ENCODE measurements at places on chromosomes 2 and 18. TPM values are rescaled to one million over a fixed set of nuclear protein-coding genes. Genes with fewer than 3 reads are reported as not detected.

DNA sequence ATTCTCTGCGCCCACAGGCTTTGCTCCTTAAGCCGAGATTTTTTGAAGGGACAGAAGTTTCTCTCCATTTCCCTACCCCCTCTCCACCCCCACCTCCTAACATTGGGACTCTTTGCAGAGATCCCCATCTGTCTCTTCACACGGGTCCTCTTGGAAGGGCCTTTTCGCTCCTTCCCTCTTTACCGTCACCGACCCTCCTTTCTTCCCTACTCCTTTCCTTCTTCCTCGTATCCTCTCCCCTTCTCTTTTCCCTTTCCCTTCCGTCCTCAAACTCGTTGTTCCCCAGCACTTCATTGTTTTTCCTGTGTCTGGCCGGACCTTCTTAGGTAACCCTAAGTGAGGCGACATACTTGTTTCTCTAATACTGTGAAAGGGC, 660 bp downstream of the COPS7B start:
- DNase-seq = no peak

DNA sequence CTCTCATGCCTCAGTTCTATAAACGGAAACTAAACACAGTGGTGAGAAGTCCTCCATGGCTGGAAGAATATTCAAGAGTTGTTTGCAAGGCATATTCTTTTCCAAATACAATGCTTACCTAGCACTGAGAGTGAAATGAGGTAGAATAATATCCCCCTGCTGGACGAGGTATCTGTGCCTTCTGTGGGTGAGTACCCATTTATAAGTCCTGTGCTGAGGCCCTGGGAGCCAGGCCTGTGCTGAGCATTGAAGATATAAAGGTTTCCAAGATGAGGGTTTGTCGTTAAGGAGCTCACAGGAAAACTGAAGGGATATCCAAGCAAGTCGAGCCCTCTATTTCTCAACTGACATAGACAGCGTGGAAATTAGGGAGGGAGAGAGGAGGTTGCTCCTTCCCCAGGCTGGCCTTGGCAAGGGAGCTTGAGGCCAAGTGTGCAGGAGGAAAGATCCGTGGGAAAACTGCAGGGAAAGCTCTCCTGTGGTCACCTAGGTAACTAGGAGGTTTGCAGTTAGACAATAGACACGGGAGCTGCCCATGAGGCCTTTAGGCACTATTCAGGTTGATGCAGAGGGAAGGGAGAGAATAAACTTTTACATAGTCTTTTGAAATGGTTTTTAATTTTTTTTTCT, 17.6 kb downstream of the PTPRM start:
- DNase-seq = no peak

DNA sequence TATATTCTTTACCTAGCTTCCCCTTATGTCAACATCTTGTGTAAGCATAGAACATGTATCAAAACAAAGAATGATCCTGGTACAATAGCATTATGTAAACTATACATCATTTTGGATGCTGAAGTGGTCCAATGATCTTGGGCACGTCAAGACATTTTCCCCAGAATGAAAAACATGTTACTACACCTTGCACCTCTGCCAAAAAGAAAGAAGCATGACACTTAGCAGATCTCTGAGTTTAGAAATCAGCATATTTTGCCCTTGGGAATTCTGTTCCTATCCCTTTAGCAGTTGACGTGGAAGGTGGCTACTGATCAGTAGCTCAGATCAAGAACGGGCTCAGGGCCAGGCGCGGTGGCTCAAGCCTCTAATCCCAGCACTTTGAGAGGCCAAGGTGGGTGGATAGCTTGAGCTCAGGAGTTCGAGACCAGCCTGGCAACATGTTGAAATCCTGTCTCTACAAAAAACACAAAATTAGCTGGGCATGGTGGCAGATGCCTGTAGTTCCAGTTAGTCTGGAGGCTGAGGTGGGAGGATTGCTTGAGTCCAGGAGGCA, 1.7 kb upstream of the LCLAT1 start:
- DNase-seq = no peak

Gene SIX3
- 0.07 TPM for total RNA-seq
